Activated CD4-positive, alpha-beta memory T cell treated with anti-CD3 and anti-CD28 coated beads for 36 hours (primary cell): ENCODE measurements at places on chromosomes 13 and 19. TPM values are rescaled to one million over a fixed set of nuclear protein-coding genes. Genes with fewer than 3 reads are reported as not detected.

DNA sequence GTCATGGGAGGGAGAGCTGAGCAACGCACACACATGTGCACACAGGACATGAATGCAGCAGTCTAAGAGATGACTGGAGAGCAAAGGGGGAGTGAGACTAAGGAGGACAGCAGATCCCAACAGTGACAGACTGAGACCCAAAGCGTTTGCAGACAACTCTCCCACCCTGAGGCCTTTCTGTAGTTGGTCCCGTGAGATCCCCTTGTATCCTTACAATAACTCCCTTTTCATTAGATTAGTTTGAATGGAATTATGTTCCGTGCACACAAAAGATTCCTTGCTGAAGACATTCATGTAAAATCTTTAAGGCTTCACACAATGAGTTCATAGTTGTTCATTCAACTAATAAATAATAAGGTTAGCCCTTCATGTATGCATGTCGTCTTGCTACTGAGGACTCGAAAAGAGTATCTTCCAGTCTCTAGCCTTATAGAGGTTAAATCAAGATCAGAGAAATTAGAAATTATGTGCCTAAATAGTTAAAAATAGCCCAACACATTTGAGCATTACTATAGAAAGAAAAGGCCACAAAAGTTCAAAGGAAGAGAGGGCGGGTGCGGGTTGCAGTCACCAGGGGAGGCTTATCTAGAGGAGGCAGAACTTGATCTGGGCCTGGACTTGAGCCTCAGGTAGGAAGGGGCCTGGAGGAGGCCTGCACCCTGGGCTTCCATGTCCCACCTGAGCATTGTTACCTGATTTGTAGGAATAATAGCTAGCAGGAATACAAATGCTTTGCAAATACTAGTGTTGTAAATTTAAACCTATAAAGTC lies 3.1 kb upstream of the GTF3A start:
- H3K36me3 ChIP-seq, result peaks cover 11% of the 10 kb centered on the region
- peaks cover 13% of the 10 kb centered on the region for H3K4me1 ChIP-seq
- no peaks in the 10 kb centered on the region for H3K27me3 ChIP-seq
- H3K4me3 ChIP-seq, result no peak overlapping the region
- DNase-seq, result no peak

DNA sequence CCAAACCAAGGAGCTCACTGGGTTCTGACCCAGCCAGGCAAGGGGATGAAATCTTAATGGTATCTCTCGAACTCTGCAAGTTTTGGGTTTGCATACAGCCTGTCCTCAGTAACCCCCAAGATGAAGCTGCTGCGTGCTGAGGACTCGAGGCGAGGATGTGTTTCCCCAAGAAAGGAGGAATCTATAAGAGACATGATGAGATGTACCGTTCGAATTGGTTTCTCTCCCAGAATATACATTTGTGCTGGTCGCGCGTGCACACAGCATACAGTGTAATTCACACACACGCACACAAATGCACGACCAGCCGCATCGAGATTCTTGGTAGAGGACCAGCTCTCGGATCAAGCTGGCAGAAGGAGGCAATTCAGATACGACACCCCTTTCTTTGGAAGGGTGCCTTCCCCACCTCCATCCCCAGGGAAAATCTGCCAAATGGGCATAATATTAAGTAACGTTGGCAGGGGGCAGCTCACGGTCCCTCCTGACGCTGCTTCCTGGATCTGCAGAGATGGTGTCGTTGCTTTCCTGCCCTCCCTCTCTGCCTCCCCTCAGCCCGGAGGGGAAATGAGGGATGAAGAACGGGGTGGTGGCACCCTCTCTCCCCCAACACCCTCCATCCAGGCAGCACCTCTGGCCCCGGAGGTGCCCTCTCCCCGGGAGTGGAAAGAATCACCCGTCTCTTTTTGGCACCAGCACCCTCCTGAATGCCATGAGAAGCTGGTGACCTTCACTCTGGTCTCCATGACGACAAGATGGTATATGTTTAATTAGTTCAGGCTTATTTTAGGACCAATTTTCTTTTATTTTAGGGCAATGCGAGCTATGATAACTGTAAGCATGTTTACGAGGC lies 310.2 kb downstream of the ZNF536 start:
- H3K4me3 ChIP-seq, result no peak overlapping the region
- DNase-seq, result no peak
- H3K36me3 ChIP-seq, result no peaks in the 10 kb centered on the region
- H3K27me3 ChIP-seq, result peaks cover 29% of the 10 kb centered on the region
- H3K27ac ChIP-seq, result no peak overlapping the region

DNA sequence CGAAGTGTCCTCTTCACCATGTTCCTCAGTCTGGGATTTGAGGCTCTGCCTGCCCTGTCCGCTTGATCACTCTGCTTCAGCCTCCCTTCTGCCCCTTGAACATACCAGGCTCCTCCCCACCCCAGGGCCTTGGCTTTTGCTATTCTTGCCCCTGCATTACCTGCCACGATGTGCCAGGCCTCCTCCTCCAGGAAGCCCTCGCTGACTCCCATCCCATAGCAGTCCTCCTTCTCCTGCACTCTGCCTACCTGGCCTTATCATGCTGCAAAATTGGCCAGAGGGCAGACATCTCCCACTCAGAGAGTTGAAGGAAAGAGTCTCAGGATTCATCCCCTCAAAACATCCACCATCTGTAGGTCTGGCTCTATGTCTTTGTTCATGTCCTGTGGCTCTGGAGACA lies 2.2 kb downstream of the YJEFN3 start:
- no peak overlapping the region for H3K4me3 ChIP-seq
- no peak for DNase-seq
- H3K27ac ChIP-seq, result no peak overlapping the region
- peaks cover 8% of the 10 kb centered on the region for H3K4me1 ChIP-seq

DNA sequence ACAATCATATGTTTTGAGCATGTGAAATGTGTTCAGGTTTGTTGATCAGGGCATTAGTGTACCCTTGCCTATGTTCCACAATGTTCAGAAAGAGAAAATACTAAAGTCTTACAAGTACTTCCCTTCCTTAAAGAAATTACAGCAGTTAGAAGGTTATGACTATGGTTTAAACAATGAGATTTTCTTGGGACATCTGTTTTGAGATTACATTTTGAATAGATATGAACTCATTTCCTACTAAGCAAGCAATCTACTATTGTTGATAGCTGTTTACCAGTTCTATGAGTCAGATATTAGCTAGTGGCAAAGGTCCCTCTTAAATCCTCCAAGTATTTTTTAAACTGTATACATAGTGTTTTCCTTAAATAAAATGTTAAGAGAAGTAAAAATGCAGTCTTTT lies 241.3 kb downstream of the DACH1 start:
- no peaks in the 10 kb centered on the region for H3K36me3 ChIP-seq
- H3K27ac ChIP-seq, result no peak overlapping the region
- no peak overlapping the region for H3K4me3 ChIP-seq
- H3K4me1 ChIP-seq, result no peaks in the 10 kb centered on the region
- no peaks in the 10 kb centered on the region for H3K27me3 ChIP-seq

PINLYP gene
- total RNA-seq, result 2.2 TPM

NKPD1 gene
- total RNA-seq, result 0.22 TPM
